ENCODE measurements at places on chromosomes 7 and 10. TPM values are rescaled to one million over a fixed set of nuclear protein-coding genes. Genes with fewer than 3 reads are reported as not detected.

DNA sequence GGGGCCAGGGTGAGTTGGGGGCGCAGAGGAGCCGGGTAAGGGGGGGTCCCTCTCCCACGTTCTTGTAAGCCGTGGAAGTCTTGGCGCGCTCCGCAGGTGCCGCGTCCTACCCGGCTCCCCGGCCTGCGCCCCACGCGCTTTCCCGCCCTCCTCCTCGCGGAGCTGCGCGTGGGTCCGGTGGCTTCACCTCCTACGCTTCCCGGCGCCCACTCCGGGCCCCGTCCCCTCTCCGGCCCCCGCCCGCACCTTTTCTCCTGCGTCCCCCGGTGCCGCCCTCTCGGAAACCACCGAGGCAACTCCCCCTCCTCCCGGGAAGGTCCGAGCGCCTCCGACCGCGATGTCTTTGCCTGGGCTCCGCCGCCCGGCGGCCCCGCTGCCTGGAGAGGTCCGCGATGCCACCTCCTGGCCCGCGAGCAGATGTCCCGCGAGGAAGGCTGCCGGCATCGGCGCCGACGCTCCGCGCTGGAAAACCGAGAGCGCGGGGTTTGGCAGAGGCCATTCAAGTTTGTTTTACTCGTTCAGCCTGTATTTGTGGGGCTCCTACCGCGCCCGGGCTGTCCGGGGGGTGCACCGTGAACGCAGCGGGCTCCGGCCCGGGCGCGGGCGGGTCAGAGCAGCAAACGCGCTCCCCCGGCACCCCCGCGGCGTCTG is 2.4 kb upstream of the NKX6-2 start:
- H3K27ac ChIP-seq, result no peak overlapping the region
- H3K4me3 ChIP-seq, result peak overlapping the region; percentile 26
- peaks cover 4% of the 10 kb centered on the region for H3K36me3 ChIP-seq

OR6B1 gene
- not detected for total RNA-seq

DNA sequence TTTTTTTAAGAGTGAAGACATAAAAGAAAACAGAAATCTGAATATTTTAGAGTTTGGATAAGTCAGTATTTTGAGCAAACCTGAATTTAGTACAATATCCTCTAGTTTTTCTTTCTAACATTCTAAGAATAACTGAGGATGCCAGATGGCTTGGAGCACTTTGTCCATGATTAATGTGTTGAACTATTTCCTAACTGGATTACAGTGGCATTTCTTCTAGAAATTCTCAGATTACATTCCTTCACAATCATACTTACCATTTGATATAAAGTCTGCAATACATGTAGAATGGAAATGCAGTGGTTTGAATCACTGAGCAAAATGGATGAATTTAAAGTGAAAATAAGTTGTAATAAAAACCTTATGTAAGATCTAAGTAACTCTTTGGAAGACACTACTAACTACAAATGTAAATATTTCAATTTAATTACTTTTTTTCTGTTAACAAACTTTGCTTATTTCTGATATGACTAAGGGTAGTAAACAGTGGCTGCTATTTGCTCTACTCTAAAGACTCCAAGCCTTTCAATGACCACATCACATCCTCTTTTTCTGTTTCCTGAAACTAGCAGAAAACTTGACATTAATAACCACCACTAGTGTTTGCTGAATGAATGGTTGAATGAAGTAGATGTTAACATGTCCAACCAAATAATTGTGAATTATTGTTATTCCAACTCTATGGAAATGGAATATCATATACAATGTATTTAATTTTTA is 102.8 kb downstream of the PRKG1 start:
- DNase-seq, result no peak
- no peak overlapping the region for H3K4me3 ChIP-seq
- peak overlapping the region; percentile 73 for H3K27ac ChIP-seq

DNA sequence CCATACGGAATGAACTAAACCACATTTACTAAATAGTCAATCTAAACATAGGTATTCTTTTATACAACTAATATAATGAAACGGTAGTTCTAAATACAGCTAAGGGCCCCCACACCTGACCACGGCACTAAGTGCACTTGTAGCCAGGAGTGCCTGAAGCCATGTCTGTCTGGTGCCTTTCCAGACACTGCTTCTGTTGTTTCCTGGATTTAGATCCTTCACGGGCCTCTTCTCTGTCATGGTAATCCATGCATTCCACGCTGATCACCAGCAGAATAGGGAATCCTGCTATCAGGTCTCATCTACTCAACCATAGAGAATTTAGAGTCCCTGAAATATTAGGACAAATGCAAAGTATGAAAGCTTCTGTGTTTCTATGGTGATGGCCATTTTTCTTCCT is 37.8 kb downstream of the OSBPL3 start:
- H3K36me3 ChIP-seq, result no peaks in the 10 kb centered on the region
- DNase-seq, result no peak
- no peaks in the 10 kb centered on the region for H3K27me3 ChIP-seq
- no peak overlapping the region for H3K27ac ChIP-seq

CPA4 gene
- total RNA-seq, result 23.6 TPM

DNA sequence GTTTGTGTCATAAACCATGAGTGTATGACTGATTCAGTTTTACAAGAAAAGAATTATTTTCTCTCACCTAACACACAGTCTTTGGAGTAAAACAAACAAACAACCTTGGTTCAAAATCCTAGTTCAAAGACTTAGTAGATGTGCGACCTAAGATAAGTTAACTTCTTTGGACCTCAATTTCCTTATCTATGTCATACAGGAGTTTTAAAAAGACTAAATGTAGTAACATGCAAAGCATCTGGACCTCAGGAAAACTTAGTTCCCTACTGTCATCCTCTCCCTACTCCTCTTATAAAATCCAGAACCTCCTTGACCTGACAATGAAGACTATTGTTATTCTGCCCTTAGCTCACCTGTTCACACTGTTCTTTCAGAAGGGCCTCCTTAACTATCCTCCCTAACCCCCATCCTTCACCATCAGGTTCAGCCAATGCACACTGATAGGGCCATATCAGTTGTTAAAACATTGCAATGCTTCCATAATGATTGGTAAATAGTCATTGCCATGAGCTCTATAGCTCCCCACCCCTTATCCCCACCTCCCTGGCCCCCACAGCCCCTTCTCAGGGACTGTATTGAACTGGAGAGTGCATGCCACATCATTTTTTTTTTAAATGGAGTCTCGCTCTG is 28.8 kb upstream of the CCNJ start:
- H3K4me3 ChIP-seq, result no peak overlapping the region
- no peak overlapping the region for H3K27ac ChIP-seq

DNA sequence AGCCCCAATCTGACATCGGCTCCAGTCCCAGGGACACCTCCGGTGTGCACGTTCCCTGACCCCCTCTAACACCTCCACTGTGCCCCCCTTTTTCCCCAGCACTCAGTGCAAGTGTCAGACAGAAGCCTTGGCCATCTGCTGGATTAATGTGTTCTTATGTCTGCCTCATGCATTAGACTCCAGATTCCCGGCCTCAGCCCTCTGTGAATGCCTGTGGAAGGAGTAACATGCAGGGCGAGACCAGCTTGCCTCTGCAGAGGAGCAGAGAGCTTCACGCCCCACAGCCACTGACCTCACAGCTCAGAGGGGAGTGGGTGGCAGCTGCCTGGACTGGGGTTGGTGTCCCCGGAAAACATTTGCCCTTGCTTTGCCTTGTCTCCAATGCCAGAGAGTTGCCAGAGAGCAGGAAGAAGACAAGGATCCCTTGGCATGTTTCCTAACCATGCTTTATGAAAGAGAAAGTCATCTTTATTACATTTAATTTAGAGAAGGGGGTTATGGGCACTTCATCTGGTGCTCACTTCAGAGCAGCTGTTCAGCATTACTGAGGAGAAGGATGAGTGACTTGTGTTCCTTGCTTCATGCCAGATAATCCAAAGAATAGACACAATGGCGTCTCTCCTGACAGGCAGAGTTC is 91.6 kb upstream of the CXCL12 start:
- H3K36me3 ChIP-seq, result no peaks in the 10 kb centered on the region
- DNase-seq, result no peak
- H3K4me3 ChIP-seq, result no peak overlapping the region
- peaks cover 22% of the 10 kb centered on the region for H3K4me1 ChIP-seq

TMEM140 gene
- not detected for total RNA-seq

- H3K27me3 ChIP-seq, result no peaks in the 10 kb centered on the region
- no peaks in the 10 kb centered on the region for H3K36me3 ChIP-seq
- H3K4me1 ChIP-seq, result peaks cover 22% of the 10 kb centered on the region
- DNase-seq, result no peak
These were observed 86.0 kb downstream of the FANK1 start for GRCh38 chr10:125982260-125982948.

DNA sequence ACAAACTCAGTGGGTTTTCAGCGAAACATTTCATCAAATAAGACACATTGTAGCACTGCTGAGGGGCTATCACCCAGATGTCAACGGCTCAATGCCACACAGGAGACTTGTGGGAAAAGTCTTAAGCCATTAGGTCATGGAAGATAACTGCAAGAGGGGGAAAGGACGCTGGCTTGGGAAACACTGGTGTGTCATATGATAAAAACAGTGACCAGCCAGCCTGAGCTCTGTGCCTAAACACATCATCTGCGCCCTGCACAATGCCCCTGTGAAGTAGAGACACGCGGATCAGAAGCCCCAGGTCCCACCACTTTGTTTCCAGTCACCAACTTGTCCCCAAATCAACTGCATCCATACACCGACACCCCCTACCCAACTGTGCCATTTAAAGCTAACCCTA is 116.7 kb downstream of the TNS3 start:
- peaks cover 10% of the 10 kb centered on the region for H3K36me3 ChIP-seq
- H3K27ac ChIP-seq, result no peak overlapping the region
- H3K4me1 ChIP-seq, result peaks cover 11% of the 10 kb centered on the region
- no peak overlapping the region for H3K4me3 ChIP-seq

DNA sequence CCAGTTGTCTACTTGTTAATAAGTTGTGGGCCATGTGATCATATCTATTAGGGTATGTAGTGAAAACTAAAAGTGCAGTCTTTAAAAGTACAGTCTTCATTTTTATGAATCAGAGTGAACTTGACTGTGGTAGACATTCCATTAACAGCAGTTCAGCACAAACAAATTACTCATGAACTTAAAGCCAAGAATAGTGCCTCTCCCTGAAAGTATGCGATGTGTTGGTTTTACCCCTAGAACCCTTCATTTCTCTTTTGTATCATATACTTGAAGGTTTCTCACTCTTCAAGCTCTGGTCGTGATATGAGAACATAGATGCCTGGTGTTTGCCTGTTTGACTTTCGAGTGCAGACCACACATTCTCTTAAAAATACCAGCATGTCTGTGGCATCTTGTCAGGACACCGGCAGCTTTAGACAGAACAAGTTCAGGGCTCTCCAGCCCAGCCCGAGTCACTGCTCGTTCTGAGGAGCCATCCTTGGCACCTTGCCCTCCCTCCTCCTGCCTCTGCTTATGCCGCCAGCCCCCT is 159.3 kb downstream of the LCOR start:
- H3K27ac ChIP-seq, result peak overlapping the region; percentile 56
- no peaks in the 10 kb centered on the region for H3K27me3 ChIP-seq
- DNase-seq, result no peak

MYL10 gene
- 0.52 TPM for total RNA-seq

DNA sequence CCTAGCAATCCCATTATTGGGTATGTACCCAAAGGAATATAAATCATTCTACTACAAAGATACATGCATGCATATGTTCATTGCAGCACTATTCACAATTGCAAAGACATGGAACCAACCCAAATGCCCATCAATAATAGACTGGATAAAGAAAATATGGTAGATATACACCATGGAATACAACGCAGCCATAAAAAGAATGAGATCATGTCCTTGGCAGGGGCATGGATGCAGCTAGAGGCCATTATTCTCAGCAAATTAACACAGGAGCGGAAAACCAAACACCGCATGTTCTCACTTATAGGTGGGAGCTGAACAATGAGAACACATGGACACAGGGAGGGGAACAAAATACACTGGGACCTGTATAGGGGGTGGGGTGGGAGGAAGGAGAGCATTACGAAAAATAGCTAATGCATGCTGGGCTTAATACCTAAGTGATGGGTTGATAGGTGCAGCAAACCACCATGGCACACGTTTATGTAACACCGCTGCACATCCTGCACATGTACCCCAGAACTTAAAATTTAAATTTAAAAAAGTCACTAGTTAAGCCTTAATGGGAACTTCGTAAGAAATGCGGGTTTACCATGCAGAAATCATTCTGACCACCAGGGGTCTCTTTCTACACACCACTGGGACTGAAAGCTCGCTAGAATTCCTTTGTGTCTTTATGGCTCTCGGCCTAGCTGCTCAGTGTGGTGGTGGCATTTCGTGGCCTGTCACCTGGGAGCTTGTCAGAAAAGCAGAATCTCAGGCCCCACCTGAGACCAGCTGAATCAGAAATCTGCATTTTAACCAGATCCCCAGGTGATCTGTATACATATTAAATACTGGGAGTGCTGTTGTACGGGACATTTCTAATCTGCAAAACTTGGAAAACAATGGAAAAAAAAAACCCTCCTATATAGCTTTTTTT is 9.5 kb downstream of the ANKRD1 start:
- H3K4me1 ChIP-seq, result peaks cover 16% of the 10 kb centered on the region
- H3K36me3 ChIP-seq, result peaks cover 1% of the 10 kb centered on the region
- H3K27me3 ChIP-seq, result no peaks in the 10 kb centered on the region
- peak overlapping the region; percentile 70 for H3K27ac ChIP-seq
- no peak for DNase-seq

OR6V1 gene
- not detected for total RNA-seq

GRCh38 chr7:94055963-94056362 is 51.8 kb upstream of the BET1 start:
- H3K4me3 ChIP-seq, result no peak overlapping the region
- DNase-seq, result no peak
- H3K27me3 ChIP-seq, result no peaks in the 10 kb centered on the region

GRCh38 chr7:156374335-156374734 is 266.2 kb upstream of the RNF32 start:
- H3K4me1 ChIP-seq, result no peaks in the 10 kb centered on the region
- H3K27ac ChIP-seq, result no peak overlapping the region
- no peaks in the 10 kb centered on the region for H3K27me3 ChIP-seq

DNA sequence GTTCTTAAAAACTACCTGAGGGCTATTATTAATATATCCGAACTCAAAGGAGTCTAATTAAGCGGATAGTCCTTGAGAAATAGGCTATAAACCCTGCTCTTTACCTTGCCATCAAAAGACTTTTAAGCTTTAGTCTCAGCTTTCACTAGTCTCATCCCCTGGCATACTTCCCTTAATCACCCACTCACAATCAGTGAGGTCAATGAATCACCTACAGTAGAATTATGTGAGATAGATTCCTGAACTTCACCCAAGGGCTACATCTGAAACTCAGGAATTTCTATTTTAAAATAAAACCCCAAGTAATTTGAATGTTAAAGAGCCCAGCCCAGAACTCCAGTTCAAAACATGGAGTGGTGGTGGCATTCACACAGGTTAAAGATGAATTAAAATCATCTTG is 108.7 kb downstream of the ETV1 start:
- no peaks in the 10 kb centered on the region for H3K4me1 ChIP-seq
- no peak overlapping the region for H3K27ac ChIP-seq
- H3K4me3 ChIP-seq, result no peak overlapping the region

DNA sequence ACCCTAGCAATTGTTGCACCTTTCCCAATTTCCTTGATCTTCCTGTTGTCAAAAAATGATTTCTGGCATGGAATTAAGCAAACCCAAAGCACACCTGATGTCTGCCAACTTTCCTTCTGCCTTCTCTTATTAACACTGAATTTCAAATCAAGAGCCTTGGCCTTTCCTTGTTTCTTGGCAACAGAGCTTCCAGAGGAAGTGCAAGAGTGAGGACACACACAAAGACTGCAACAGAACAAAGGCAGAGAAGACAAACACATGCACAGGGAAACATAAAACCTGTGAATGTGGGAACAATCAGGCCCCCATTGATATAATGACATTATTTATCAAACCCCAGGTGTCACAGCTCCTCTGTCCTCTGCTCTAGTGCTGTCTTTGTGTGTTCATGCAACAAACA is 73.0 kb upstream of the IL6 start:
- no peak overlapping the region for H3K4me3 ChIP-seq
- DNase-seq, result no peak
- H3K4me1 ChIP-seq, result peaks cover 16% of the 10 kb centered on the region
- no peaks in the 10 kb centered on the region for H3K27me3 ChIP-seq

FBXW4 gene
- 44.6 TPM for total RNA-seq

LRMDA gene
- total RNA-seq, result 0.19 TPM

Measured in osteocyte (in vitro differentiated cells).